ENCODE measurements at places on chromosomes 2 and 18.

- no peak for DNase-seq
Measured at GRCh38 chr2:25437881-25438662, 96.3 kb upstream of the DNMT3A start.

- no peak for DNase-seq
Measured at GRCh38 chr2:206361407-206362045, 81.8 kb upstream of the ADAM23 start.

DNA sequence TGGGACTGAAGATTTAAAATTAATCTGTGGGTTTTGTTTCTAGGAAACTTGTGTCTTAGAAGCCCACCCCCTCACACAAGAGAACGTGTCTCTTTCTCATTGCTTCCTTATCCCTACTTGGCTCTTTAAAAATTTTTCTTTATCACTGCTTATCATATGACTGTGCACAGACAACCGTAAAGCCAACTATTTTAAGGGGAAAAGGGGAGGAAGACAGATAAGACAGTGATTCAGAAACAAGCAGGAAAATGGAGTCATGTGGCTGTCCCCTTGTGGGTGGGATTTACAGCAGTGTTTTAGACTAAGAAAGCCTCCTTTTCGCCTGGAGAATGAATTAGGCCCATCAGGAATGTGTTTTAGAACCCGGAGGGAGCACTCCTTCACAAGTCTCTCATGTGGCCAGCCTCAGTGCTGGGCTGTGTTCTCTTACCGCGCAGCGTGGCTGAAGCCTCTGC is 17.6 kb downstream of the PRKCE start:
- DNase-seq = no peak

- no peak for DNase-seq
Measured at GRCh38 chr2:172308253-172308935, 119.0 kb upstream of the ITGA6 start.

- DNase-seq = no peak
Measured at GRCh38 chr2:33069894-33070651, 123.3 kb downstream of the LTBP1 start.

DNA sequence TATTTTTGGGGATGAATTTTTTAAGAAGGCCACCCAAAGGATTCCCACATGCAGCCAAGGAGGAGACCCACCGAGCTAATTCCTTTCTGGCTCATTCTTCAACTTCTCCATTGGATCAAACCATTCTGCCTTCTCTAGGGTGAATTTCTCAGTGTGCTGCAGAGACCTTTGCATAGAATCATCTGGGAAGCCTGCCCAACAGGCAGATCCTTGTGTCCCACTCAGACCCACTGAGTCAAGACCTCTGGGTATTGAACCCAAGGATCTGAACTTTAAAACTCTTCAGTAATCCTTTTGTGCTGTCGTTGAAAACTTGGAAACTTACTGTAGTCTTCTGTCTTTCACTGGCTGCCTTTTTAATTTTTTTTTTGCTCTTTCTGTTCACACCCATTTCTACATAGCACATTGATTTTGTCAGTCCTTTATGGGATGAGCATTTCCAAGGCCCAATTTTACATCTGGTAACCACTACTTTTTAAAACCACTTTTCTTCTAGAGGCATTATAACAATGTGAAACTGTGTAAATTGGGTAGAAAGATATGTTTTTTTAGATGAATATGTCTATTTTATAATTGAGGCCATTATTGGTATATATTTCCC is 120.2 kb downstream of the TSN start:
- no peak for DNase-seq

DNA sequence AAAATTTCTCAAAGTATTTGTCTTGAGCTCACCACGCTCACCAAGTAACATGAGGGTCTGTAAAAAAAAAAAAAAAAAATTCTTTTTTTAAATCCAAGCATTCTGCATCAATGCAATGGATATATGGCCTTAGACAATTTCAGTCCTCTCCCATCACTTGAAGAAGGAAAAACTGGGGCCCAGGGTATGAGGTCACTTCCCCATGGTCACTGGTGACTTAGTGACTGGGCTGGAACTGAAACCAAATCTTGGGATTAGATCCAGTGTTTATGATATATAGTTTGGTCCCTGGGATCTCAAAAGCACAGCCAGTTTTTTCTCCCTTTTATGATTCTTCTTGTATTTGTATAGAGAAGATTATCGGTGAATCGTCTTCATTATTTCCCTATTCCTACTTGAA is 477.9 kb upstream of the TNP1 start:
- DNase-seq = no peak

DNA sequence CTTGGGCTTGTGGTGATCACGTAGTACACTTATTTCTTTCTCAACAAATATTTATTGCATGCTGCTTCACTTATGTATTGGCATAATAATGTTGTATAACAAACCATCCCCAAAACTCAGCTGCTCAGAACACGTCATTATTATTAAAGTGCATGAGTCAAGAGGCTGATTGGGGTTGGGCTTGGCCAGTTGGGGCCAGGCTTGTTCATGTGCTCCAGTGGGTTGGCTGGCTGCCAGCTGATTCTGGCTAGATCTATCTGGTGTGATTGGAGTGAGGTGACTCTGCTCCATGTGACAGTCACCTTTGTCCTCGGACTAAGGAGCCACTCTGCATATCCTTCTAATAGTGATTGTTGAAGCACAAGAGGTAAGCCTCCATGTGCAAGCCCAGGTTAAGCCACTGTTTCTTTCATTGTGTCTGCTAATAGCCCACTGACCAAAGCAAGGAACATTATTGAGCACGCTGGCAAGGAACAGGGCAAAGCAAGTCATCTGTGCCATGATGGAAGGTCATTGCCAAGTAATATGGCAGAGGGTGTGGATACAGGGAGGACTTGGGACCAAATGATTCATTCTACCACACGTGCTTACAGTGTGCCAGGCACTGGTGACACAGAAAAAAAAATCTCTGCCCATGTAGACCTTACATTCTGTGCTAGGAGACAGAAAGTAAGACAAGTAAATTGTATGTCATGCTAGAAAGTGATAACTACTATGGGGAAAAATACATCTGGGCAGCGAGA is 63.3 kb upstream of the TMEM182 start:
- no peak for DNase-seq

DNA sequence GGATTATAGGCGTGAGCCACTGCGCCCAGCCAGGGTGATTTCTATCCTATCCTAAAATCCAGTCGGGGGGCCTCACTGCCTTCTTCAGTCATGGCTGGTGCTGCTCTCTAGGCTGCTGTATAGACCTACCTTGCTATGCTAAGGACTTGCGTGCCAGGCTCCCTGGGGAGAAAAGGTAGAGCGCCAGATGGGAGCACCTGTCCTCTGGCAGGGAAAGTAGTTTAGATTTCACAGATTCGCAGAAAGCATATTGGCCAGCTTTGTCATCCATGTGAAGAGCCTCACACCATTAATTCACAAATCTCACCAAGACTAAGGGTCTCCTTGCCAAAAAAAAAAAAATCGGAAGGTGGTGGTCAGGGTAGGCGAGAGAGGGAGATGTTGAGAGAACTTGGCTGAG is 217.6 kb downstream of the ATAD2B start:
- no peak for DNase-seq

GRCh38 chr2:173214213-173214612 is 138.6 kb downstream of the MAP3K20 start:
- no peak for DNase-seq

DNA sequence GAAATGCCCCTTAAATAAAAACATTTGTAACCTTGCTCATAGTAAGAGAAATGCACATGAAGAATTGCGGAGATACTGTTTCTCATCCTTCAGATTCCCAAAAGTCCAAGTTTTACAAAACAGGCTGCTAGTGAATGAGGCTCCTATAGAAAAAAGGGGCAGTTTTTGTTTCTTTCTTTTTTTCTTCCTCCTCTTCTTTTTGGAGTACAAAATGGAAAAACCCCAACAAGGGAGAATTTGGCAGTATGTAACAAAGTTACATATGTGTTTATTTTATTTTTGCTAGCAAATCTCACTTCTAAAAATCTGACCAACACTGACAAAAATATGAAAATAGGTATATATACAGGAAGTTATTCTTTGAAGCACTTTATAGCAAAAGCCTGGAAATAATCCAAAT is 7.1 kb upstream of the BAZ2B start:
- DNase-seq = no peak

GRCh38 chr2:64757126-64757525 is 103.4 kb upstream of the SERTAD2 start:
- no peak for DNase-seq

GRCh38 chr2:66125951-66126350 is 309.0 kb upstream of the MEIS1 start:
- DNase-seq = no peak

DNA sequence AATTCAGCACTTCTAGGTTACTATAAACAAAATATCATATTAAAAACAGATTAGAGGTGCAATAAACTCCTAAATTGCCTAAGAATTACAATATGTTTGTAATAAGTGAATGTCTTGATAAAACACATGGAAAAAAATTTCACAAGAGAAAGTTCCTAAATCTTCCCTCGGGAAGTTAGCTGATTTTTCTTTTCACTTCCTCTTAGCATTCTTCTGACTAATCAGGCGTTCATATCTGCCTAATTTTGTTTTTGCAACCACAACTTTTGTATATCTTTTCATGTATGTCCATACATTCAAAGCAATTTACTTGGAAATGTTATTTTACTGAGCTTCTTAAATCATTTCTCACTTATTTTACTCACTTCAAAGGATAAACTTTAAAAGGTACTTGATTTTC is 88.5 kb downstream of the RTTN start:
- no peak for DNase-seq

- no peak for DNase-seq
Measured at GRCh38 chr18:50687491-50687890, 127.6 kb downstream of the MAPK4 start.
